ENCODE measurements at places on chromosomes 2 and 18. TPM values are rescaled to one million over a fixed set of nuclear protein-coding genes. Genes with fewer than 3 reads are reported as not detected.

The SATB2 gene
- total RNA-seq = 3.7 TPM

The G6PC2 gene
- not detected for total RNA-seq

The SLC4A5 gene
- 3.5 TPM for total RNA-seq

The DAPL1 gene
- 350 TPM for total RNA-seq

The SNTG2 gene
- 1.4 TPM for total RNA-seq

Measured in lower leg skin (tissue), 4 donors.